ENCODE measurements at places on chromosomes 16 and 17.

DNA sequence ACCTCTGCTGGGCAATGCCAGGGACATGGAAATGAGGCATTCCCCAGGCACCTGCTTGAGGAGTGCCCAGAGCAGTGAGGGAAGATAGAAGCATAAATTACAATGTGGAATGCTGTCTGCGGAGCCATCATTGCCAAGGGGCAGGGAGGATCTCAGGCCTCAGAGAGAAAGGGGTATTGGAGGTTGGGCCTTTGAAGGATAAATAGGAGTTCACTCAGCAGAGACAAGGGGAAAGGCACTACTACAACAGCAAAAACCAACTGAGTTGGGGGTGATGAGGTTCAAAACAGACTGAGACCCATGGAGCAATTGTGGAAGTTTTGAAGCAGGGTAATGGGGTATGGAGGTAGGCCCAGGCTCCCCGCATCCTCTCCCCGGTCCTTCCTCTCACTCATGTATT is 32.8 kb downstream of the SREBF1 start:
- DNase-seq: no peak

- DNase-seq: no peak
Observed at GRCh38 chr17:36722903-36723263, 121.5 kb downstream of the MRM1 start.

GRCh38 chr16:24890746-24891145 is 45.0 kb downstream of the SLC5A11 start:
- no peak for DNase-seq

DNA sequence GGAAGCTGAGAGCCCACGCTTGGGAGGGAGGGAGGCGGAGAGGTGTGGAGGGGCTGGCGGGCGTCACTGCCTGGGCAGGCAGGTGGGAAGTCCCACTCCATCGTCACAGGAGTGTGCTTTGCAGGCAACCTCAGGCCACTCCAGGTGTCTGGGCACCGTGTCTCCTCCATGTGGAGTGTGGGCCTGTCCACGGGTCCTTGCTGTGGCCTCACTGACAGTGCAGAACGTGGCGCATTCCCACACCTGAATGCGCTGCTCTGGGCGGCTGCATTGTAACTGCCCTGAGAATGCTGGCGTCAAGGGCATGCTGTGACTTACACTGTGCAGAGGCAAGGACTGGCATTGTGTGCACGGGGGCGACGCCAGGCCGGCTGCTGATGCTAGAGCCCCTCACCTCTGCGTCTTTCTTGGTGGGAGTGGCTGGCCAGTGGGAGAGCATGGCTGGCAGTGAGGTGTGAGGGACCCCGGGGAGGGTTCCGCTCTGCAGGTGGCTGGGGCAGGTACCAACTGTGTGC is 66.4 kb downstream of the BANP start:
- DNase-seq: no peak

GRCh38 chr17:61492759-61493526 is 40.7 kb downstream of the TBX4 start:
- DNase-seq: peak; percentile 56

- DNase-seq: no peak
Observed at GRCh38 chr17:75842411-75842810, 1.8 kb downstream of the UNC13D start.

GRCh38 chr17:17837966-17838962 is 1.5 kb upstream of the SREBF1 start:
- peak; percentile 24 for DNase-seq

GRCh38 chr17:73156887-73157520 is 7.8 kb upstream of the SSTR2 start:
- no peak for DNase-seq

- DNase-seq: no peak
Observed at GRCh38 chr16:53625221-53625620, 78.4 kb downstream of the RPGRIP1L start.

DNA sequence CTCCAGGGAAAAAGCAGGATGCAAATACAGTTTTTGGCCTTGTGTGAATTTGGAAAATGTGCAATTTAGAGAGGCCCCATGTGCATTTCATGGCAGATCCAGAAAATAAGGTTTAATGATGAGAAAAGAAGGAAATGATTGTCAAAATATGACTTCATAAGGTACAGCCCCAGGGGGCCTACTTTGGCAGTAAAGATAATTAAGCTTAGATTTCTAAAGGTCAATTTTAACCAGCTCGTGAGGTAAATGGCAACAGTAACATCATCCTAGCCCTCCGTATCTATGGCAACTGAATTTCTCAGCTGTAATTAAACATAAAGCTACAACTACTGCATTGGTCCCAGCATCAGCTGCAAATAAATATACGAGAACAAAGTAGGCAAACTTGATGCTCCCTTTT is 30.0 kb upstream of the PRSS54 start:
- no peak for DNase-seq

- peak; percentile 4 for DNase-seq
Observed at GRCh38 chr16:72203401-72203800, 31.4 kb upstream of the PMFBP1 start.

- no peak for DNase-seq
Observed at GRCh38 chr16:67927131-67927941, 4.3 kb downstream of the CTRL start.

DNA sequence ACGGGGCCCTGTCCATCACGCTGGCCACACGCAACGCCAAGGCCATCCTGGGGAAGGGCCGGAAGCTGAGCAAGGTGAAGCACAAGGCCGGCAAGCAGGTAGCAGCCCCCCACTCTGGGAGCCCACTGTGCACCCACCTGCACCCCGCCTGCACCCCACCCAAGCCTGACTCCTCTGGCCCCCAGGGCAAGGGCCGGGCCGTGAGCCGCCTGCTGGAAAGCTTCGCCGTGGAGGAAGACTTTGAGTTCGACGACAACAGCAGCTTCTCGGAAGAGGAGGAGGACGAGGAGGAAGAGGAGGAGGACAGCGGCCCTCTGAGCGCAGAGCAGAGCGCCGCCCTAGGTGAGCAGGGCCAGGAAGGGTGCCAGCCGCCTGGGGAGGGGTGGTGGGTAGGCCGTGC is 54.0 kb downstream of the ACTG1 start:
- no peak for DNase-seq

DNA sequence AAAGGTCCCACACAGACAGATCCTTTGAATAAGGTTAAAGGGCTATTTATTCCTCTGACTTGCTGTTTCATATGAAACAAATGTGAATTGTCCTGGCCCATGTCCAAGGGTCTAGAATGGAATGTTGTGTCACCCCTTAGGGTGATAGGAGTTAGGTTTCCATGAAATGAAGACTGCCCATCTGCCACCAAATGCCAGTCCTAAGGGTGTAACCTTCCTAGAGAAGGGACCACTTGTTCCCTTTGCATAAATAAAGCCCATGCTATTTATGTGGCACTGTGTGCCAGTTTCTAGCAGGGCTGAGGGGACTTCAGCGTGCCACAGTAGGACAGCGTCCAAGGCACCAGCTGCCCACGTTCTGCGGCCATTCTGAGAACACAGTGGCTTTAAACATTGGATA is 171.3 kb downstream of the ABCA8 start:
- DNase-seq: no peak

- DNase-seq: no peak
Observed at GRCh38 chr17:67974598-67975066, 21.6 kb downstream of the C17orf58 start.

DNA sequence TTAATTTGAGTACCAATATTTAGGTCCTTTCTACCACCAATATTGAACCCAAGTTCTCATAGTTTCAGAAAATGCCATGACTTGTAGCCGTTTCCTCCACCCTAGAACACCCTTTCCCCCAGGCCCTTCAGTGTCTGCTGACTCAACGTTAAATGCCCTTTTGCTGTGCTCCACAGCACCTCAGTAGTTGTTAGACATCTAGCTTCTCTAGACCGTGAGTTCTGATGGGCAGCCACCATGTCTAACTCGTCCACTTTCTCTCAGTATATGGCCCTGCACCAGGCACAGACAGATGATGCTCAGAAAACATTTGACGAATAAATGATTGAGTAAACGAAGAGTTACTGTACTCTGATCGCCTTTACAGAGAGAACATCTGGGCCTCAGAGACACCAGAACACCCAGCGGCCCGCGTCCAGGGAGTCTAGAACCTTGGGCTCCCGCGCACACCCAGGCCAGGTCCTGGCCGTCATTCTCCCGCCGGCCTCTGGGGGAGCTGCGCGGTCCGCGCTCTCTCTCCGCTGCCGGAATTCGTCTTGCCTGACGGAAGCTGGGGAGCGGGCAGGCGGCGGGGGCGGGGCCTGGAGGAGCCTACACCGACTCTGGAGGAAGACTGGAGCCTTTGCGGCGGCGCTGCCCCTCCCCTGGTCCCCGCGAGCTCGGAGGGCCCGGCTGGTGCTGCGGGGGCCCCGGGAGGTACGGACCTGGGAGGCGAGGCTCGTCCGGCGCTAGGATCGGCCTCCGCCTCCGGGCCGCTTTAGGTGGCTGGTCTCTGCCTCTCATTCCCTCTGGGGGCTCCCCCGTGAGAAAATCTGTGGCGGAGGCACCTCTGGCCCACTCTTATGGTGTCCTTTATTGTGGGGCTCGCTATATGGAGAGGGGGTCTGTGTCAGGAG is at the start of gene NKIRAS2:
NKIRAS2 (plus strand) TSS at position 582 of the 896 bp plus-strand sequence. CDS start 1,488 bp downstream, outside the sequence.
- peak; percentile 85 for DNase-seq

DNA sequence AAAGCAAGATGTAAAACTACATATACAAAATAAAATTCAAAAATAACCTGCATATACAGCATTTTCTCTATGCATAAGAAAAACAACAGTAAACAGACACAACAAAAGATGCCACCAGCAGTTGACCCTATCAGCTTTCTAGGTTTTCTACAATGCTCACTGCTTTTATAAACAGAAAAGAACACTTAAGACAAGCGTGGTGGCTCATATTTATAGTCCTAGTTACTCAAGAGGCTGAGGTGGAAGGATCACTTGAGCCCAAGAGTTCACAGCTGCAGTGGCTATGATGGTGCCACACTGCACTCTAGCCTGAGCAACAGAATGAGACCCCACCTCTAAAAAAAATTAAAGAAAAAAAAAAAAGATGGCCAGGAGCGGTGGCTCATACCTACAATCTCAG is 46.5 kb upstream of the ATP2A3 start:
- no peak for DNase-seq

- DNase-seq: no peak
Observed at GRCh38 chr17:80460429-80460834, 16.0 kb downstream of the NPTX1 start.

DNA sequence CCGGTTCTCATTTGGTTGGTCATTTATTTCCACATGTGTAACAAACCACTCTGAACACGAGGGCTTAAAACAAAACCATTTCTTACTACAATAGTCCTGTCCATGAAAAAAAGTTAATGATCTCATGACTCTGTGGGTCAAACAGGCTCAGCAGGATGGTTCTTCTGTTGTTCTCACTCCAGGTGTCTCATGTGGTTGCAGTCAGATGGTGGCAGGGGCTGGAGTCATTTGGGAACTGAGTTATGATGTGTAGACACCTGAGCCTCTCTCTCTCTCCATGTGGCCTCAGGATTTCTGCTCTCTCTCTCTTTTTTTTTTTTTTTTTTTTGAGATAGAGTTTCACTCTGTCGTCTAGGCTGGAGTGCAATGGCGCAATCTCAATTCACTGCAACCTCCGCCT is 55.4 kb downstream of the RTN4RL1 start:
- no peak for DNase-seq

DNA sequence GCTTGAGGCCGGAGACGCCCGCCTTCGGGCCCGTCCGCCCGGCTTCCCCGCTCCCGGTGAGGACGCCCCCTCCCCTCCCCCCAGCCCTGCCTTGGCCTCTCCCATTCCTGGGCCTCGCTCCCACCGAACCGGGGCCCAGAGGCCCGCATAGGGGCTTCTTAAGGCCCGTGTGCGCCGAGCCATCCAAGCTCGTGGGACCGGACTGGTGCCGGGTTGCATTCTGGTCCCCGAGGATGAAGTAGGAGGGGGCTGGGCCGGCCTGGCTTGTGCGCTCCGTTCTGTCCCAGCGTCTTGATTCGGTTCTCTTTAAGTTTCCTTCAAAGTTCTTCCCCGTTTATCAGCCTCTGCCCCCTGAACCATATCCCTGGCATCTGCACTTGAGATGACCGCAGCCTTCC is 488 bp downstream of the SENP3 start:
- no peak for DNase-seq

GRCh38 chr17:35740997-35741931 is 9.8 kb downstream of the RASL10B start:
- no peak for DNase-seq

GRCh38 chr17:6374761-6375312 is 60.1 kb downstream of the AIPL1 start:
- peak; percentile 61 for DNase-seq

- DNase-seq: no peak
Observed at GRCh38 chr17:81995463-81996231, 18.2 kb downstream of the ASPSCR1 start.

GRCh38 chr17:7048968-7049367 is 5.1 kb upstream of the SLC16A11 start:
- DNase-seq: no peak

GRCh38 chr16:79098907-79099306 is 501.6 kb downstream of the MAF start:
- DNase-seq: no peak

GRCh38 chr17:9878786-9879525 is 26.1 kb downstream of the RCVRN start:
- DNase-seq: peak; percentile 12

DNA sequence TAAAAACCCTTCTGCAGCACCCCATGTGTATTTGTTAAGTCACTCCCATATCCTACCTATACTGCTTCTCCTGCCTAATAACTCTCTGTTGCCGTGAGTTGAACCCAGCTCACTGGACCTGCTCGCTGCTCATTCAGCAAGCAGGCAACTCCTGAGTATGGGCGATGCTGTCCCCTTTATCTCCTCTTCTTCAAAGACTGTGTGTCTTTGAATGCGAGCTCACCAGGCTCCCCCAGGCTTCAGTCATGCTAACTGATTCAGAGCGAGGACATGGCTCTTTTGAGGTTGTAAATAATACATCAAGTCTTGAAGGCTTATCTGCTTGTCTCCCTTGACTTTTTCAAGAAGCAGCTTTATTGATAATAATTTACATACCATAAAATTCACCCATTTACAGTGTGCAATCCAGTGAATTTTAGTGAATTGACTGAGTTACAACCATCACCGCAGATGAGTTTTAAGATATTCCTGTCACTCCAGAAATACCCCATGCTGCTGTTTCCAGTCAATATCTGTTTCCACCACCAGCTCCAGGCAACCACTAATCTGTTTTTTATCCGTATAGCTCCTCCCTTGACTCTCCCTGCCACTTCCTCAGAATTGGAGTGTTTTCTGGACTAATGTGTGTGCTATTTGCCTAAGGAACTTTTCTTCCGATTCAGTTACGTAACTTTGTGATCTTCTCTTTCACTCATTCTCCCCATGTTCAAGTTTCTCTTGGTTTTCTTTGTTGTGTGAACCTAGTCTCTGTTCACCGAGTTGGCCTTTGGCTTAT is 132.2 kb downstream of the SPECC1 start:
- DNase-seq: no peak

All from IMR-90 (cell line).